Cerebellar cortex (tissue), 1 donor: ENCODE measurements at places on chromosomes 11 and 22.
A peak's percentile ranks its signal among the peaks of the same experiment; 100 is the strongest.

- DNase-seq, result no peak
Measured at GRCh38 chr22:27100789-27101188, 443.4 kb downstream of the MIAT start.

- no peak for DNase-seq
Measured at GRCh38 chr11:4466131-4466870, 16.1 kb upstream of the OR52K1 start.

GRCh38 chr22:18975434-18976196, 39.5 kb upstream of the PRODH start:
- DNase-seq, result no peak

GRCh38 chr22:20976291-20976877, 5.7 kb upstream of the LZTR1 start:
- DNase-seq, result no peak

DNA sequence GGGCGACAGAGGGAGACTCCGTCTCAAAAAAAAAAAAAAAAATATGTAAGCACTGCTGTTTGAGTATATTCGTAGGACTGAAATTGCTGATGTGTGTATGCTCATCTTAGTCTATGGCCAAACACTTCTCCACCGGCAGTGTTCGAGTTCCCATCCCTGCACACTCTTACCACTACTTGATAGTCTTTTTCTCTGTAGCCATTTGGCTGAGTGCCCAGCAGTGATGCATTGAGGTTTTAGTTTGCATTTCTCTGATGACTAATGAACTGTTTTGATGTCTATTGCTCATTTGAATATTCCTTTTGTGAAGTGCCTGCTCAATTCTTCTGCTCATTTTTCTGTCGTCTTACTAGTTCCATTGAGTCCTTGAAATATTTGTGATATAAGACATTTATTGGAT, 1.9 kb downstream of the TIRAP start:
- peak; percentile 26 for DNase-seq

- DNase-seq, result no peak
Measured at GRCh38 chr11:40713083-40713482, 746.4 kb downstream of the LRRC4C start.

- DNase-seq, result peak; percentile 32
Measured at GRCh38 chr11:8442301-8442700, 151.7 kb downstream of the STK33 start.

- no peak for DNase-seq
Measured at GRCh38 chr11:78397398-78397797, 20.2 kb downstream of the GAB2 start.

DNA sequence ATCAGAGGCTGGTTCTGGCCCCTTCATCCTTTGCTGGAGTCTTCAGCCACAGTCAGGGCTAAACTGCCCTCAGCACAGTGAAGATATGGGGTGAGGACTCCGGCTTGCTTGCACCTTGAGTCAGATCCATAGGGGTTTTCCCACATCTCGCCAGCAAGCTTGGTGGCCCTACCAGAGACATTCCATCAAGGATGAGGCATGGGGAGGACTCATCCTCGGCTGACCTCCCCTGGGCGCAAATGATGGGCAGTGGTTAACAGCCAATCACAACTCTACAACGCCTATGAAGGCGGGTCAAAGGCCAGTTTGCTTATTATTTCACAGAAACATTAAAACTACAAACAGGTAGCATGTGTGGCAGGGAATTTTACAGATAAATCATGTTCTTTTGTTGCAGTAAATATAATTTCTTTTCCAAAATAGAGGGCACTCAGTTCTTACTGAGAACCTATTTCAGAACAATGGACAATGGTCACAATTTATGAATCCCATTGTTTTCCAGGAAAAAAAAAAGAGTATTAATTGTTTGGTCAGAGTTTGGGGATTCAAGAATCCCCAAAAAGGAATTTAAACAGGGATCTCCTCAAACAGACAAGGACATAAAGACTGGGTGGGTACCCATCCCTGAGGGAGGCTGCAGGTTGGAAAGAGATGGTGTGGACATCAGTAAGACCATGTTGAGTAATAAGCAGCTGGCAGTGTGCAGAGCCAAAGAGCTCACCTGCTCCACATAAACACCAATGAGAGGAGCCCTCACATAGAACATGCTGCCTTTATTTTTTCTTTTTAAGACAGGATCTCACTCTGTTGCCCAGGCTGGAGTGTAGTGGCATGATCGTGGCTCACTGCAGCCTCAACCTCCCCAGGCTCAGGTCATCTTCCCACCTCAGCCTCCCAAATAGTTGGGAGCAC, 14.8 kb downstream of the PLAAT3 start:
- no peak for DNase-seq

- DNase-seq, result peak; percentile 57
Measured at GRCh38 chr22:30304495-30305244, 15.4 kb upstream of the CASTOR1 start.

DNA sequence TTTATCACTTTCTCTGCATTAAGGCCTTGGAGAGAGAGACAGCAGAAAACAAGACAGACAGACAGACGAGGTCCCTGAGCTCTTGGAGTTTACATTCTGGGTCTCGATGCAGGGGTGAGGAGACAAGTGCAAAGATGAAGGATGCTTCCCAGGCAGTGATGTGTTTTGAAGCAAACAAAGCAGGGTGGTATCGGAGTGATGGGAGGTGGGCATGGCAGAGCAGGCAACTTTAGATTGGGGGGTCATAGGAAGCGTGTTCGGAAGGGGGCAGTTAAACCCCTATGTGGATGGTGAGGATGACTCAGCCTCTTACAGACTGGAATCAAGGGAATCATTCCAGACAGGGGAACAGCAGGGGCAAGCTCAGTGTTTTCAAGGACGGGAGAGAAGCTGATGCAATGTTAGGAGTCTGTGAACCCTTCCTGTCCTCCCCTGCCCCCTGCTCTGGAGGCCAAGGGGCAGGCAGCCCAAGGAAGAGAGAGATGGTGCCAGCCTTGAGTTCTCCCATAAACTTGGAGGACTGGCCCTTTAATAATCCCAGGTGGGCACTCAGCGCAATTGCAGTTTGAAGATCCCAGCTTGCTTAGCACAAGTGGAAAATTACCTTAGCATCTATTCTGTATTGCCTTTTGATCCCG, 180.2 kb downstream of the CHST1 start:
- no peak for DNase-seq

DNA sequence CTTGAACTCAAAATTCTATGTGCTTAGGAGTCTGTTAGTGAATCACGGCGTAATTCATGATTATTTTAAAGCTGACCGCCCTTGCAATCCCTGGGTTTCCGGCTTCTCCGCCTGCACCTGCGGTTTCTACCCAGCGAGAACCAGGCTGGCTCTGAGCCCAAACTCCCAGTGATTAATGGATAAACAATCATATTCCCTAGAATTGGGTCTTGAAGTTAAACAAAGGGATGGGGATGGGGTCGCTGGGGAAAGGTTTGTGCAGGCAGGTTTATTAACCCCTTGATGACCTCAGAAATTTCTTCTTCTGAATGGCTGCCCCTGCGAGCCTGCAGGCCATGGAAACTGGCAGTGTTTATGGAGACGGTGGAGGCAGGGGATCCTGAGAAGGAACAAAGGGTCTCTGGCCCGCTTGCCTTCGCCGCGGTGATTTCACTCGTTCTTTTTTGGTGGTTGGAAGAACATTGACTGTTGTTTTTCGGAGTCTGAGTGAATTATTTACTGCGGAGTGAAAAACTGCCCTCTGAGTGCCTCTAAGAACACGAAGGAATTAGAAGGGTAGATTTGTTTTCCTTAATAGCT, 1000.3 kb downstream of the BRD1 start:
- DNase-seq, result no peak

DNA sequence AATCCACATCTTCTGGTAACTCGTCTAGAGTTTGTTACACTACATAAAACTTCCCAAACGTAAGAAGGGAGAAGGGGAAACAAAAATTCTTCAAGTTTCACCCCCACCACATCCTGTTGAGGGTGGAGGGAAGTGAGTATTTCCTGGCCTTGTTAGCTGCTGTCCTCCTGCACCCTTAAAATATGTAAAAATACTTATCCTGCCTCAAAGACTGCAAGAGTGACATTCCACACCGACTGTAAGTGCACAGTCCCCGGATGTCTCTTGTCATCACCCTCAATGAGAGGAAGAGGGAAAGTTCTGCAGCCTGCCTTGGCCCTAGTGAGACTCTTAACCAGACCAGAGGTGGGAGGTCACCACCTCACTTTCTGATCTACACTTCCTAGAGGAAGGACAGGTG, 3.3 kb downstream of the TMEM121B start:
- peak; percentile 15 for DNase-seq

GRCh38 chr11:118353084-118353710, 6.2 kb upstream of the UBE4A start:
- peak; percentile 41 for DNase-seq

DNA sequence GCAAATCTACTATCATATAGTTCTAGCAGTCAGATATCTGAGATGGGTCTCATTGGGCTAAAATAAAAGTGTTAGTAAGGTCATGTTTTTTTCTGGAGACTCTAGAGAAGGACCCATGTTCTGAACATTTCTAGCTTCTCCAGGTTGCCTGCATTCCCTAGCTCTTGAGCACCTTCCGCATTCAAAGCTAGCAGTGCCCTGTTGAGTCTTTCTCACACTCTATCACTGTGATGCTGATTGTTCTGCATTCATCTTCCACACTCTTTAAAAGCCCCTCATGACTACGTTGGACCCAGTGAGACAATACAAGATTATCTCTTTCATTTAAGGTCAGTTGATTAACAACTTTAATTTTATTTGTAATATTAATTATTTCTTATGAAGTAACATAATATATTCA, 433.3 kb upstream of the CHORDC1 start:
- DNase-seq, result no peak

- no peak for DNase-seq
Measured at GRCh38 chr11:101553891-101554292, 29.9 kb downstream of the TRPC6 start.

- no peak for DNase-seq
Measured at GRCh38 chr11:100778166-100778785, 91.2 kb downstream of the ARHGAP42 start.

DNA sequence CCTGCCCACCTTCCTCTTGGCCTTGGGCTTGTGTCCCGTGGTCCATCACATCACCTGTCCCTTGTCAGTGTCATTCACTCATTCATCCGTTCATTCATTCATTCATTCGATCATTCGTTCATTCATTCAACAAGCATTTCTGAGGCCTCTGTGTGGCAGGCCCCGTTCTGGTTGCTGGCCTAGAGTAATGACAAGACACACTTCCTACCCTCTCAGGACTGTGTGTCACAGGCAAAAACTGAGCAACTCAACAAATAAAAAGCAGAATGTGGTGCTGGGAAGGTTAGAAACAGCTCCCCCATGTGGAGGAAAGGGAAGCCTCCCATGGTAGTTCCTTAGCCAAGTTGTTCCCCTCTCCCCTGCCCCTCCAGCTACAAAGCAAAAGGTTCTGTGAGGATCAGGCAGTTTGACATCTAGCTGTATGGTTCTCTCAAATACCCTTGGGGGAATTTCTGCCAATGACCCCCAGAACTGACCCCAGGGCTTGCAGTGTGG, 1.6 kb upstream of the OMP start:
- DNase-seq, result peak; percentile 19

- no peak for DNase-seq
Measured at GRCh38 chr22:21762712-21763581, 27.4 kb upstream of the YPEL1 start.

DNA sequence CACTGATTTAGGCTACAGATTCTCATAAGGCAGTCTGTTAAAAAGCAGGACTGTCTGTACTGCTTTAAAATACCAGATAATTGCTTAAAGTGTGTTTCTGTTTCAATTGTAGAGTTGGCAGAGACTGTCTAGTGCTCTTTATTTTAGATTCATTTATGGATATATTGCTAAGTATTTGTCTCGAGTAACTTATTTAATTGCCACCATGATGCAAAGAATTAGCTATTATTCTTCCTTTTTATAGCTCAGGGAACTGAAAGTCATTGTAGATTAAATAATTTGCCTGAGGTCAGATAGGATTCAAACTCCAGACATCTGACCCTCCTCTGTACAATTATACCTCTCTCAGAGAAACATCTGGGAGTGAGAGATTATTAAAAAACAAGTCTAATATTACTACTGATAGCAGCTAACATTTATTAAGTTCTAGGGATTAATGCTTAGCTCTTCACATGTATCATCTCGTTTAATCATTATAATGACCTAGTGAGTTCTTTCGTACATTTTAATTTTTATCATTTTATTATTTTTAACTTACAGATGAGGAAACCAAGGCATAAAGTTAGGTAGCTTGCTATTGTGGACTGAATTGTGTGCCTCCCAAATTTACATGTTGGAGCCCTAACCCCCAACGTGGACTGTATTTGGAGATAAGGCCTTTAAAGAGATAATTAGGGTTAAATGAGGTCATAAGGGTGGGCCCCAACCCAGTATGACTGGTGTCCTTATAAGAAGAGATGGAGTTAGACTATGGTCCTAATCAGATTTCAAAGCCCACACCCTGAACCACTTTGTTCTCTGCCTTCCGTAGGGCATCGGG, 19.7 kb upstream of the RAG2 start:
- no peak for DNase-seq

DNA sequence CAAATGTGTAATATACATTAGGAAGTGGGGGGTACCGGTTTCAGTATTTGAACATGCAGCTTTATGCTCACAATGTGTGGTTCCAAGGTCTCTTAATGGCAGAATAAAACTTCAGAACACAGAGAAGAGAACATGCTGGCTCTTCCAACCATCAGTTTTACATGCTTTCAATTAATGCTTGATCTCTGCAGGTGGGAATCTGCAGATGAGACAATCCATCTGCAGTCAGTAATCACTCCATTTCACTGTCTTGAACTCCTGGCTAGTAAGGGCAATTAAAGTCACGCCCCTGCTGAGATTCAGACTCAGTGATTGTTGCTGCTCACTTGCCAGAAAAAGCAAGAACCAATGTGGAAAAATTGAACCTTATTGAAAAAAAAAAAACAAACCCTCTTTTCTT, 945.7 kb downstream of the DLG2 start:
- DNase-seq, result no peak

DNA sequence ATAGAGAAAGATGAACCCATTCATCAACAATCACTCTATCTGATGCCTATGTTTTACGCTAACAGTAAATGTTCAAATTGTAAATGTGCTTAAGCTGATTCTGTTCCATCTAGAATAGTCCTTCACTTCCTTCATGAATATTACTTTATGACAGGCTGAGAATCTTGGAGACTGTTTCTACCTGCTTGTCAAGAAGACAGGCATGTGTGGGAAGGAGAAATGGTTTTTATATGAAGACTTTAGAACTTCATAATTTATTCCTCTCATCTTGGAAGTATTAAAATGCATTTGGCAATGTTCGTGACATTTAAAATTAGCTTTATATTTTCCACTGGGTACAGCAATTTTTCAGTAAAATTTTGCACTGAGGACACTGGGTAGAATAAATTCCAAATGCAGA, 41.0 kb downstream of the ELMOD1 start:
- no peak for DNase-seq

DNA sequence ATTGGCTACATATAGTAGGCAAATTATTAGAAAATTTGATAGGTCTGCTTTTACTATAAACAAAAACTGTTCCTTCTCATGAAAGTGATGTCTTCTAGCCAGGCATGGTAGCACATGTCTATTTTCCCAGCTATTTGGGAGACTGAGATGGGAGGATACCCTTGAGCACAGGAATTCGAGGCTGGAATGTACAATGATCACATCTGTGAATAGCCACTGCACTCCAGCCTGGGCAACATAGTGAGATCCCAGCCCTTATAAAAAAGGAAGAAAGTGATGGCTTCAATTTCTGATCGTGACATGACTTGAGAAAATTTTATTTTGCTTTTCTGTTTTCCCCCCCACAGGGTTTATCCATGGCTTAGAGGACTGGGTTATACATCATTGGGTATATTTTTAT, 19.5 kb upstream of the B3GNT6 start:
- DNase-seq, result no peak
